ENCODE measurements at places on chromosomes 6 and 20. TPM values are rescaled to one million over a fixed set of nuclear protein-coding genes. Genes with fewer than 3 reads are reported as not detected.

Gene TUBB2B
- total RNA-seq: 1.1 TPM

DNA sequence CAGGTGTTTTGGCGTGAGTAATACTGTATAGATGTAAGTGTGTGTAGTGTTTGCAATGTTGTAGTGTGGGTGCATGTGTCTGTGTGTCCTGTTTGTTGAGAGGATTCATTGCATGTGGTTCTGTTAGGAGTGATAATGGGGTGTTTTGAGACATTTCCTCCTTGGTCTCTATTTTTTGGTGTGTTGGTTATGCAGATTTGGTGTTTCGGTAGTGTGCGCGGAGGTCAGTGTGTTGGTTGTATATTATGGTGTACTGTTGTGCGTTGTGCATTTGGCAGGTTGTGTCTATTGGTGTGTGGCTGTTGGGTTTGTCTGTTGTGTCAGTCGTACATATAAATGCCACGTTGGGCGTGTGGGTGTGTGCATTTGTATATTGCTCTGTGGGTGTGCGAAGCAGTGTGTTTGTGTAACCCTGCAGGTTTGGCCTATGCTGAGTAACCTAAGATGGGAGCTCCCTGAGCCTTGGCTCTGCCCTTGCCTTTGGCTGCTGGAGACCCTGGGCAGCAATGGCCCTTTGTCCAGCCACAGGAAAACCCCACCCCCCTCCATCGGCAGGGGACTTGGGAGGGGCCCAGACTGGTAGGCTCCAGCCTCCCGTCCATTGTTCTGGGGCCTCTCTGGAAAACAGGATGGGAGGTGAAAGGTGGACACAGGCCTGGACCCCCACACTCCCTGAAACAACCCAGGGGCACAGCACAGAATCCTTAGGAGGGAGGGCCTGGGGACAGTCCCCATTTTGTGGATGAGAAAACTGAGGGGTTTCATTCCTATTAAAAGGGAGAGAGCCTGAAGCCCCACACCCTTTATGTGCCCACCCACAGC is 10.3 kb upstream of the ID1 start:
- H3K4me3 ChIP-seq: no peak overlapping the region
- no peak for DNase-seq
- H3K4me1 ChIP-seq: peaks cover 29% of the 10 kb centered on the region
- H3K27ac ChIP-seq: peak overlapping the region; percentile 82
- H3K36me3 ChIP-seq: no peaks in the 10 kb centered on the region

GRCh38 chr6:152922706-152923105 is 60.1 kb downstream of the FBXO5 start:
- no peak overlapping the region for H3K4me3 ChIP-seq
- H3K4me1 ChIP-seq: no peaks in the 10 kb centered on the region
- no peak overlapping the region for H3K27ac ChIP-seq

DNA sequence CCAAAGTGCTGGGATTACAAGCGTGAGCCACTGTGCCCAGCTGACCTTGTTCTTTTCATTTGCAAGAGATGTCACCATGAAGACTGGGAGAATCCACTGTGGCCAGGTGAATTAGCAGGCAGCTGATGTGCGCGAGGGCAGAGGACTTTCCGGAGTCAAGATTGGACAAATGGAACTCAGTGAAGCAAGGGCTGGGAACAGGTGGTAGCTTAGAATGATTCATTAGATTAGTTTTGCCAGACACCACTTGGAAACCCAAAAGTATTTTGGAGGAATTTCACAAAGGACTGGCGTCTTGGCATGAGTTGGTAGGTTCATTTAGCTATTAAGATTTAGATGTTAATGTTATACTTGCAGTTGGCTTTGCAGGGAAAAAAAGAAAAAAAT is 4.7 kb upstream of the AKAP7 start:
- no peaks in the 10 kb centered on the region for H3K36me3 ChIP-seq
- no peak overlapping the region for H3K27ac ChIP-seq
- H3K4me1 ChIP-seq: peaks cover 7% of the 10 kb centered on the region
- no peak overlapping the region for H3K4me3 ChIP-seq

Gene KCNK15
- total RNA-seq: 2.5 TPM

GRCh38 chr6:151690303-151690702 is 117.2 kb upstream of the ESR1 start:
- no peaks in the 10 kb centered on the region for H3K27me3 ChIP-seq
- no peaks in the 10 kb centered on the region for H3K4me1 ChIP-seq
- DNase-seq: no peak
- no peaks in the 10 kb centered on the region for H3K36me3 ChIP-seq
- H3K4me3 ChIP-seq: no peak overlapping the region
- peak overlapping the region; percentile 31 for H3K27ac ChIP-seq

DNA sequence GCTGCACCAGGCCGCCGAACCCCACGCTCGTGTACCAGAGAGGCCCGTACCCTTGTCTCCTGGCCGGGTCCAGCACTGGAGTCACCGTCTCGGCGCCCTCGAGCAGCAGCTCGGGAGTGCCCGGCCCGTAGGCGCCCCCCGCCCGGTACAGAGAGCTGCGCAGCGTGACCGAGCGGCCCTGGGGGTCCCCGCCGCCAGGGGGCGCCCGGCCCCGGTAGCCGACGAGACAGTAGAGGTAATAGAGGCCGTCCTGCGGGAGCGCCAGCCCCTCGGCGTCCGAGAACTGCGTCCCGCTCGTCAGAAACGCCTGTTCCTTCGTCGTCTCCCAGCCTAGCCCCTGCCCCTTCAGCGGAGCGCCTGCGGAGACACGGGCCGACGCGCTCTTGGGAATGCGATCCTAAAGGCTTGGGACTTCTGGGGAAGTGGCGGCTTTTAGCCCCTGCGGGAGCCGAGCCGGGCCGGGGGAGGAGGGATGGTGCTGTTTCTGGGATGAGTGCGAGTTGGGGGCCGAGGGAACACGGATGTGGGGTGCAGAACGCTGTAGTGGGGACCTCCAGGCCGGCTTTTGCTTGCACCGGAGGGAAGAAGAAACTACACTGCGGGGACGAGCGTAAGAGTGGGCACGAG is 1.3 kb downstream of the LTB start:
- DNase-seq: peak; percentile 85
- peaks cover 10% of the 10 kb centered on the region for H3K4me1 ChIP-seq
- H3K4me3 ChIP-seq: peak overlapping the region; percentile 58
- no peaks in the 10 kb centered on the region for H3K36me3 ChIP-seq
- no peaks in the 10 kb centered on the region for H3K27me3 ChIP-seq
- peak overlapping the region; percentile 83 for H3K27ac ChIP-seq

Gene OR12D3
- total RNA-seq: not detected

- H3K27ac ChIP-seq: no peak overlapping the region
- H3K27me3 ChIP-seq: no peaks in the 10 kb centered on the region
- no peak overlapping the region for H3K4me3 ChIP-seq
- H3K36me3 ChIP-seq: peaks cover 18% of the 10 kb centered on the region
- H3K4me1 ChIP-seq: peaks cover 13% of the 10 kb centered on the region
- no peak for DNase-seq
These were observed 105.6 kb downstream of the ANKS1A start for GRCh38 chr6:34994693-34995092.

Gene GFOD1
- 4.2 TPM for total RNA-seq

GRCh38 chr6:156344491-156344890 is 432.7 kb upstream of the ARID1B start:
- H3K36me3 ChIP-seq: no peaks in the 10 kb centered on the region
- no peak overlapping the region for H3K4me3 ChIP-seq
- peaks cover 6% of the 10 kb centered on the region for H3K4me1 ChIP-seq

DNA sequence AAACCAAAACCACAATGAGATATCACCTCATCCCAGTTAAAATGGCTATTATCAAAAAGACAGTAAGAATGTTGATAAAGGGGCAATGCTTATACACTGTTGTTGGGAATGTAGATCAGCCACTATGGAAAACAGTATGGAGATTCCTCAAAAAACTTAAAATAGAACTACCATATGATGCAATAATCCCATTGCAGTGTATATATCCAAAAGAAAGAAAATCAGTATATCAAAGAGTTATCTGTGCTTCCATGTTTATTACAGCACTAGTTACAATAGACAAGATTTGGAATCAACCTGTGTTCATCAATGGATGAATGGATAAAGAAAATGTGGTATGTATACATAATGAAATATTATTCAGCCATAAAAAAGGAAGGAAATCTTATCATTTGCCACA is 3.5 kb upstream of the FABP7 start:
- H3K27me3 ChIP-seq: no peaks in the 10 kb centered on the region
- no peak for DNase-seq
- H3K36me3 ChIP-seq: no peaks in the 10 kb centered on the region
- H3K4me3 ChIP-seq: no peak overlapping the region

GRCh38 chr6:169225131-169225576 is 28.5 kb downstream of the THBS2 start:
- no peak overlapping the region for H3K27ac ChIP-seq
- H3K27me3 ChIP-seq: no peaks in the 10 kb centered on the region
- H3K4me3 ChIP-seq: no peak overlapping the region
- H3K36me3 ChIP-seq: no peaks in the 10 kb centered on the region
- DNase-seq: no peak

DNA sequence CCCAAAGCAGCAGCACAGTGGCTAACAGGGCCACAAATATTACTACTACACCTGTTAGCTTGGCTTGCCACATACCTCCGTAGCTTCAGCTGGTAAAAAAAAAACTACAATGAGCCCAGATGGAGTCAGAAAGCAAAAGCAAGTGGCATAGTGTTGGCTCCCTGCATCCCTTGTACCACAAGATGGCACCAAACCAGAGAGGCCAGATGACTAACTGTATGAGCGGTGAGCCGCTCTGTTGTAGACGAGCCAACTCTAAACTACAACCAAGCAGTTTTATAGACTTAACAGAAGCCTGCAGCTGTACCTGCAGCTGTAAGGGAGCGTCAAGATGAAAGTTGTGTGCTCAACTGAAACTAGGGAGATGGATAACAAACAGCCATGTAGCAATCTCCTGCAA is 84.5 kb upstream of the MCHR2 start:
- no peak overlapping the region for H3K4me3 ChIP-seq
- H3K27ac ChIP-seq: no peak overlapping the region
- H3K4me1 ChIP-seq: no peaks in the 10 kb centered on the region
- no peak for DNase-seq

DNA sequence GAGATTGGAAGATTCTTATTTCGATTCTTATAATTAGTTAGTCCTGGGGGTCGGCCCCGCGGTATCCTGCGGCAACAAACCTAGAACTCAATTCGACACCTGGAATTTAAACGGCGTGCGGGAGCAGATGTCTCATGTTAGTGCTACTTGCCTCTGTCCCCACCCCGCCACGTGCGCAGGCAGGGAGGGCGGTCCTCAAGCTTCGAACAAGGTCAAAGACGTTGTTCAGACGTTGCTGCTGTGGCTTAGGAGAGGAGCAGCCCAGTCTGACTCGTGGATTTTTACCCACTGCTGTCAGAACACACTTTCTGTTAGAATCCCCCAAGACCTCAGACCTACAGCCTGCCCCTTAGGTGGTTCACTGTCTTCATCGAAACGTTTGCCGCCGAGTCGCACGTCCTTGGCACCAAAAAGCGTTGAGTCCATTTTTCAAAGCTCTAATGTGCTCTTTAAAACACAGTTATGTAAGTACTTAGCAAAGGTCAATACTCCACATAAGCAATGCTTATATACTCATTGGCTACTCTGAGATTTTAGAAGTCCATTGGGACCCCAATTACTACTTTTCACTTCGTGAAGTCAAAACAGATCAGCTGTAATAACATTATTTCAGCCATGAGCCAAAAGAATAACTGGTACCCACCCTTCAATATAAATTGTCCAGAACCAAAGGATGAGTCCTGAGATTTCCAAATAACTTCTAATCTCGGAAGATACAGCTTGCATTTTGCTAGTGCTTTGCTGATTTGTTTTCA is 2.7 kb upstream of the C6orf62 start:
- peak overlapping the region; percentile 41 for H3K4me3 ChIP-seq
- no peaks in the 10 kb centered on the region for H3K36me3 ChIP-seq
- DNase-seq: peak; percentile 89

- H3K4me3 ChIP-seq: no peak overlapping the region
- no peak for DNase-seq
- H3K4me1 ChIP-seq: no peaks in the 10 kb centered on the region
- no peaks in the 10 kb centered on the region for H3K36me3 ChIP-seq
- H3K27ac ChIP-seq: no peak overlapping the region
These were observed 245.3 kb upstream of the FOXQ1 start for GRCh38 chr6:1066449-1067090.

Gene SLC22A1
- total RNA-seq: 2.0 TPM

DNA sequence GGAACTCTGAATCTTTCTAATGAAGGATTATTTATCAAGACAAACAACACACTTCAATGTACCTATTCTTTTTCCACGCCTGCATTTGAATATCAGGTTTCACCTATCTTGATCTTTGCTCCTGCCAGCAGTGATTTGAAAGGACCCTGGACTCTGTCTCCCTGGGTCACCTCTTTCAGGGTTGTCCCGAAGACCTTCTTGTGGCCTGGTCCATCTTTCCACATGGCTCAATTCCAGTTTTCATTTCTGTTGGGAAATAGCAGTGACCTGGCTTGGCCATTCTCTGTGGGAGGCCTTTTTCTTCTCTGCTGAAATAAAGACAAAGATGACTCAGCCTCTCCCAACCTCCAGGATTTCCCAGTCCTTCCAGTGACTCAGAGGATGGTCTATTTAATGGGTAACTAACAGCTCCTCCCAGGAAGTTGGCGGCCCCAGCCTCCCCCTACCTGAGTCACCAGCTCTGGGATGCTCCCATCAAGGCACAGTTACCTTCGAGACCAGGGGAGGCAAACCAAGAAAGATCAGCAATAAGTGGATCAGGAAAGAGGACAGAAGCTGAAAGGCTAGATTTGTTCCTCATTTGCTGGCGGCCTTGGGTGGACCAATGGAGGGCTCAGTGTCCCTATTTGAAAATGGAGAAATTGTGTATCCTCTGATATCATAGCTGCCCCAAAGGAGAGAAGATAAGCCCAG is 120.2 kb upstream of the RNF24 start:
- no peaks in the 10 kb centered on the region for H3K36me3 ChIP-seq

GRCh38 chr6:72654071-72654621 is 32.3 kb downstream of the KCNQ5 start:
- DNase-seq: no peak
- no peak overlapping the region for H3K27ac ChIP-seq
- no peaks in the 10 kb centered on the region for H3K27me3 ChIP-seq

- H3K27me3 ChIP-seq: no peaks in the 10 kb centered on the region
- DNase-seq: no peak
- no peak overlapping the region for H3K27ac ChIP-seq
- no peaks in the 10 kb centered on the region for H3K36me3 ChIP-seq
These were observed 48.8 kb downstream of the NT5E start for GRCh38 chr6:85498596-85499258.

Gene DLL1
- total RNA-seq: 11.4 TPM

GRCh38 chr6:100435299-100435698 is 29.4 kb downstream of the SIM1 start:
- H3K4me1 ChIP-seq: no peaks in the 10 kb centered on the region
- H3K27ac ChIP-seq: no peak overlapping the region
- no peak overlapping the region for H3K4me3 ChIP-seq
- no peaks in the 10 kb centered on the region for H3K36me3 ChIP-seq
- no peaks in the 10 kb centered on the region for H3K27me3 ChIP-seq

Gene KIF25
- total RNA-seq: not detected

Gene EEF1A2
- total RNA-seq: 1.4 TPM

GRCh38 chr6:165439928-165440554 is 130.6 kb upstream of the C6orf118 start:
- H3K4me1 ChIP-seq: no peaks in the 10 kb centered on the region
- H3K36me3 ChIP-seq: no peaks in the 10 kb centered on the region
- H3K4me3 ChIP-seq: no peak overlapping the region
- no peak overlapping the region for H3K27ac ChIP-seq
- no peak for DNase-seq
